Epithelial cell of esophagus (primary cell): ENCODE measurements at places on chromosomes 2 and 18.

GRCh38 chr2:71952572-71953188 lies 195.0 kb downstream of the CYP26B1 start:
- DNase-seq = peak; percentile 88

DNA sequence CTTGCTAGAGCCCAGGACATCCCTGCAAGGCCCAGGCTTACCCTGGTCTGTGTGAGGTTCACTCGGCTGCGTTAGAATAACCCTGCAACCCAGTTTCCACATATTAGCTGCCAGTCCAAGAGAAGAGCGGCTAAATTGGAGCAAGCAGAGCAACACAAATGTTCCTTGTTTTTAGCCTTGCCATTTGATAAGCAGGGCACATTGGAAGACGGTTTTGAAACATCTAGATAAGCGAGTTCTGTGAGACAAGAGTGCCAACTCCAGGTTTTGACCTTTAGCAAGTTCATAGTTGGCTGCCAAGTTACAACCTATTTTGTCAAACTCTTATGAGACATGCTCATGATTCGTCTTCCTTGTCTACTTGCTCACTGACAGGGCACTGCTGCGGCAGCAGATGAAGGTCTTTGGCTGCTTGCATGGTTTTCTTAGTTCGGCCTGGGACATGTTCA lies 23.5 kb downstream of the DPP4 start:
- DNase-seq = peak; percentile 48

- no peak for DNase-seq
These were observed 10.6 kb downstream of the EMX1 start for GRCh38 chr2:72927619-72928550.

DNA sequence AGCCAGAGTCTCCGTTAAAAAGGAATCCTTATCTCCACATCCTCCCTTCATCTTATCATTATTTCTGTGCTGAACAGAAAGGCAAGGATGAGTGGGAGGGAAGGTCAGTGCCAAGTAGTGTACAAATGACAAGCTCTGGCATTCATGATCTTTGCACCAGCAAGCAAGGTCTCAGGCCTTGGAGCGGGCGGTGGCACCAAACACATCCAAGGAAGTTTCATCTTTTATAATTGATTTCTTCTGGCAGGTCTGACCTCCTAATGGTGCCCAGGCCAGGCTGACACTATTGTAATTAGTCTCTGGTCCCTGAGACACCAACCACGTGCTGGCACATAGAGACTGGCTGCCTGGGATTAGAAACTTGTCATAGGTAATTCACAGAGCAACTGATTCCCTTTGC lies 336.6 kb downstream of the EN1 start:
- no peak for DNase-seq

DNA sequence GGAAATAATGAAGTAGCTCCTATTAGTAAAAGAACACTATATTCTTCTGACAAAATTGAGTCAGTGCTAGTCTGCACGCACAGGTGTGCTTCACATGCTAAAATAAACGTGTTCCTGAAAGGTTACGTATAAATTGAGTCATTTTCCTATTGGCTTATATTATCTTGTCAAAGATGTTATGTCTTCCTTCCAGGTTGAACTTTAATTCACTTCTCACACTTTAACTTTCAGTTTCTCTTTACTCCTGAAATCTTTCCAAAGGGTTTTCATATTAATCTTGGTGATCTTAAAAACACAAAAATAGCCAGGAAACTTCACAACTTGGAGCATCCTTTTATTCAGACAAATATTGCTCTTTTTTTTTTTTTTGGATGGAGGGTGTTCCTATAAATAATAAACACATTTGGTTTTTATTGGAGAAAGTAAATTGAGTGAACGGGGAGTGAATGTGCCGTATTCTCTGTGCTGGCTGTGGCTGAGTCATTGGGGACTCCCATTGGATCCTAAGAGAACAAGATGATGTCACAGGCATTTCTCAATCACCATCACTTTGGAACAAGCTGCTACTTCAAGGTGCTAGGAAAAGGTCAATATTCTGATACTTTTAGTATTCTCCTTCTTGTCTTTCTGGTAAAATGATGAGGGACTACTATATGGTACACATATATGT lies 150.2 kb upstream of the SPATS2L start:
- DNase-seq = peak; percentile 93

DNA sequence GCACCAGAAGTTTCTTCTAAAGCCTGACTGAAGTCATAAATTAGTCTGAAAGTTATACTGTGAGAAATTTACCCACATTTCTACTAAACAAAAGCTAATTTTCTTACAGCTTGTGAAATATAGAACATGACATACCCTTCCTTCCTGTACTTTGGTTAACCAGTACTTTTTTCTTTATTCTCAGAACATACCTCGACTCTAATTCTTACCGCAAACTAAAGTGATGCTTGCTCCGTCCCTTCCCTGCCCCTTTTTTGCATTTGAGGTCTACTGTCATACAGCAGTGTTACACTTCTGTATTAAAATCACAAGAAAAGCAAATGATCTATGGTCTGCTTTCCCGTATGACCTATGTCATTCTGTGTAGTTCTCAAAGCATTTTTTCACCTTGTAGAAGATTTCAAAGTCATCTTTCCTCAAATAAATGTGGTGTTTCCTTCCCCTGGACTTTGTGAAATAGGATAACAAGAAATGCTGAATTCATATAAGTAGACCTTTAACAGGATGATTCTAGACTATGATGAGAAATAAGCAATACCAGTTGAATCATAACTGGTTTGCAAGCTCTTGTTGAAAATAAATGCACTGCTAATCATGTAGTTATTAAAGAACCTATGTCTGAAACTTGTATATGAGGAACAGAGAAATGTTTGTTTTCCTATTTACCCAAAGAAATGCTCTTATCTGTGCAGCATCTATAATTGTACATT lies 30.4 kb downstream of the CYTIP start:
- no peak for DNase-seq

DNA sequence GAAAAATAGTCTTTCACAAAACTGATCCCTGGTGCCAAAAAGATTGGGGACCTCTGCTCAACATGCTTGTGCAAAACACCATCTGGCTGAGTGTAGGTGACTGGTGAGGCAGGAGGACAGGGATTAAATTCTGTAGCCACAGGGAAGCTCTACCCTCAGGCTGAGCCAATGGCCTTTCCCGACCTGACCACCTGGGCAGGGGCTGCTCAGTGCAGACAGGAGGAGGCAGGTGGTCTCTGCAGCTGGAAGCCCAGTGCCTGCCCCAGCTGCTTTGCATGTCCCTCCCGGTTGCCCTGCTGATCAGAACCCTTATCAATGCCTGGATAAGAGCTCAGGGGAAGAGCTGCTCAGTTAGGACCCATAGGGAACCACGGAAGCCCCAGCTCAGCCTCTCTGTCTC lies 235.3 kb downstream of the ANKRD36 start:
- DNase-seq = no peak

DNA sequence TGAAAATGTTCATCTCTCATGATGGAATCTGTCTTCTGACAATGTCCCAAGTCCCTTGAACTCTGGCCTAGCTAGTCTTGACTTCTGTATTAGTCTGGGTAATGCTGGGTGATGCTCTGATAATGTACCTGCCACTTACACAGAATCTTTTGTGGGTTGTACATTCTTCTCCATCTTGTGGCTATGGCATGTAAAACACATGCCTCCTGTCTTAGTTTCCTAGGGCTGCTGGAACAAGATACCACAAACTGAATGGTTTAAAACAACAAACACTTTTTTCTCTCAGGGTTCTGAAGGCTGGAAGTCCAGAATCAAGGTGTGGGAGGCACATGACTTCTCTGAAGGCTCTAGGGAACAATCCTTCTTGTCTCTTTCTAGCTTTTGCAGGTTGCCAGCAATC lies 57.1 kb downstream of the RAPGEF4 start:
- no peak for DNase-seq

GRCh38 chr18:11425211-11425610 lies 184.2 kb upstream of the SLC35G4 start:
- DNase-seq = no peak

DNA sequence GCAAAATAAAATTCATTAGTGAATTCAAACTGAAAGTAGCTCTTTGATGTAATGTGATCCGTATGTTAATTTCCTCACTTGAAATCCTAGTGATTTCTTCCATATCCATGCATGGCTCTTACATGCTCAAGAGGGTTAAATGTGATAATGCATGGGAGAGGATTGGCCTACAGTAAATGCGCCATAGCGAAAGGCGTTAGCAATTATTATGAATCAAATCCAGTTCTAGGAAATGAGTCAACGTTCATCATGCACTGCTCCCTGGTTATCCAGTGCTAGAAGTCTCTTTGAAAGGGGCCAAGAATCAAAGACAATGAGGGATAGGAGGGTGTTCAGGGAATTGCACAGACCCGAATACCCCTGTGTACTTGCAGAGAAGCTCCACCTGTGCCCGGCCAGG lies 101.4 kb upstream of the RASGRP3 start:
- DNase-seq = peak; percentile 85

- DNase-seq = no peak
These were observed 125.0 kb upstream of the DLX2 start for GRCh38 chr2:172227719-172228118.

GRCh38 chr18:70142001-70142400 lies 63.5 kb downstream of the RTTN start:
- no peak for DNase-seq

GRCh38 chr2:172607379-172607928 lies 51.6 kb downstream of the PDK1 start:
- peak; percentile 10 for DNase-seq

DNA sequence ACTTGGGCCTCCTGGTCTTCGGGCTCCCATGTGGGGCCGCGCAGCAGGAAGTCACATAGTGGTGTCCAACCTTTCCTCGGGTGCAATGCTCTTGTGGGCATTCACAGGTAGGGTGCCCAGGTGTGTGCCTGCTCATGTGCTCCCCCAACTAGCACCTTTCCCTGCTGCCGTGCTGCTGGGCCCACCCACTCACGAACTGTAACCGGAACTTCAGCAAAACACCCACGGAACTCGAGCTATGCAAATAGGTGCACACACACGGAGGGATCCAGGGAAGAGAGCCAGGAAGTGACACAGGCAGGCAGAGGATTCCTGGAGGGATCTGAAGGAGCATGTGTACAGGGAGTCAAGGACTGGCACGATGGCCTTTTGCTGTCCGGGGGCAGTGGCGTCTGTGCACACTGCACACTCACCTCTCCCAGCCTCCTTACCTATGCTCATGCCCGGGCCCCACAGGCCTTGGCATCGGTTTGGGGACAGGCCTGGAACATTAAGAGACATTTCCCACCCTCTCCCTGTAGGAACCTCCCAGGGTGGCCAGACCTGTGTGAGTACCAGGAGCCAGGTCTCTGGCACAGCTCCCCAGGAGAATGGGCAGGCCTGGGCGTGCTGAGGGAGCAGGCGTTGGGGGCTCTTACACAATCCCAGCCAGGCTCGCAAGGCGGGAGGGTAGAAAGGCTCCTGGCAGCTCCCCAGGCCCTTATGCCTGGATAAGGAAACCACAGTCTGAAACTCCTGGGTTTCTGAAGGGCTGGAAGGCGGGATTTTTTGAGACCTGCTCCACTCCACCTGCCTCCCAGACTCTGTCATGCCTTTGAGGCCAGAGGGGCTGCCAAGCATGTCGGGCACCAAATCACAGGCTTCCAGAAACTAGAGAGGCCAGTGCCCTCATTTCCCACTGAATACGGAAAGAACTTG lies 6.6 kb upstream of the PTMA start:
- peak; percentile 95 for DNase-seq

- no peak for DNase-seq
These were observed 48.9 kb downstream of the EDAR start for GRCh38 chr2:108940156-108940555.
